Smooth muscle cell of bladder (primary cell): ENCODE measurements at places on chromosomes 11 and 22. TPM values are rescaled to one million over a fixed set of nuclear protein-coding genes. Genes with fewer than 3 reads are reported as not detected.

Gene SMTNL1
- not detected in 2 replicates for total RNA-seq

Gene REXO2
- 376 and 603 TPM in 2 replicates for total RNA-seq

Gene PGA4
- not detected in 2 replicates for total RNA-seq

Gene MPZL3
- total RNA-seq, result 0.28 TPM in 2 replicates

Gene KCNK7
- 0.09 and 0.43 TPM in 2 replicates for total RNA-seq

Gene PGA5
- total RNA-seq, result not detected in 2 replicates

Gene ZBED4
- total RNA-seq, result 4.3 and 6.4 TPM in 2 replicates

Gene RASGRP2
- 0.18 and 0.71 TPM in 2 replicates for total RNA-seq

Gene CHRDL2
- total RNA-seq, result 0.09 and 0.14 TPM in 2 replicates

Gene SHANK2
- 3.6 and 4.0 TPM in 2 replicates for total RNA-seq

Gene NPAS4
- not detected in 2 replicates for total RNA-seq

Gene LARGE1
- 12.1 and 26.6 TPM in 2 replicates for total RNA-seq

Gene KCTD14
- total RNA-seq, result 0.09 and 0.28 TPM in 2 replicates

Gene GAB4
- not detected in 2 replicates for total RNA-seq

Gene MRGPRX3
- not detected in 2 replicates for total RNA-seq

Gene GSTT2
- total RNA-seq, result 0.09 and 0.14 TPM in 2 replicates

Gene SPDYC
- not detected in 2 replicates for total RNA-seq

Gene ELMOD1
- 0.83 and 1.1 TPM in 2 replicates for total RNA-seq

Gene CEP57
- total RNA-seq, result 37.3 and 40.8 TPM in 2 replicates

Gene POLR2L
- 239 and 265 TPM in 2 replicates for total RNA-seq

Gene FAT3
- 0.14 and 4.8 TPM in 2 replicates for total RNA-seq

Gene LIMK2
- total RNA-seq, result 17.2 and 36.0 TPM in 2 replicates

Gene SSRP1
- total RNA-seq, result 56.2 and 65.6 TPM in 2 replicates

Gene NOX4
- under 0.01 and 0.92 TPM in 2 replicates for total RNA-seq

Gene METTL15
- total RNA-seq, result 14.1 and 19.6 TPM in 2 replicates

Gene PRRG4
- total RNA-seq, result under 0.01 and 0.09 TPM in 2 replicates

Gene CCDC116
- 0.14 and 0.18 TPM in 2 replicates for total RNA-seq

Gene IFTAP
- 30.3 and 40.9 TPM in 2 replicates for total RNA-seq

Gene HEPHL1
- total RNA-seq, result 0.14 TPM in 1 of 2 replicates, not detected in the other

Gene SERPIND1
- 0.14 TPM in 1 of 2 replicates, not detected in the other for total RNA-seq

Gene OR10A5
- total RNA-seq, result not detected in 2 replicates

Gene TPH1
- total RNA-seq, result 0.09 and 0.14 TPM in 2 replicates

Gene PKDREJ
- total RNA-seq, result under 0.01 TPM in 2 replicates

Gene GRK3
- 0.74 and 0.85 TPM in 2 replicates for total RNA-seq

Gene TUB
- total RNA-seq, result 15.2 and 21.6 TPM in 2 replicates

Gene MRGPRX4
- under 0.01 TPM in 1 of 2 replicates, not detected in the other for total RNA-seq
